ENCODE measurements at places on chromosomes 7 and 10.

DNA sequence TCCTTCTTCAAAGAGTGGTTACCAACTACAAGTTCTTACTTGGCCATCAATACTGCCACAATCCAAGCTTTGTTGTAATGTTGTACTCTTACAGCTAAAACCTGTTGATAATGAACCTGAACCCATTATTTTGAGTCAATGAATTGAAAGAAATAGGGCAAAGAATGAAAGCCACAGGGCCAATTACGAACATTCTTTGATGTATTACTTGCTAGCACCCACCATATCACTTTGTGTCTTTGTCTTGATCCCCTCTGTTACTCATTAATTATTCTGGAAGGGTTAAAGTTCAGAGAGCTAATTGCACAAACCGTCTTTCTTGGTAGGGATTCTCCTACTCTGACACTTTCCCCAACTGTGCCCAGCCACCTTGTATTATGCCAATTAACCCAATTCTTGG, 53.2 kb upstream of the TFEC start:
- no peak for DNase-seq

DNA sequence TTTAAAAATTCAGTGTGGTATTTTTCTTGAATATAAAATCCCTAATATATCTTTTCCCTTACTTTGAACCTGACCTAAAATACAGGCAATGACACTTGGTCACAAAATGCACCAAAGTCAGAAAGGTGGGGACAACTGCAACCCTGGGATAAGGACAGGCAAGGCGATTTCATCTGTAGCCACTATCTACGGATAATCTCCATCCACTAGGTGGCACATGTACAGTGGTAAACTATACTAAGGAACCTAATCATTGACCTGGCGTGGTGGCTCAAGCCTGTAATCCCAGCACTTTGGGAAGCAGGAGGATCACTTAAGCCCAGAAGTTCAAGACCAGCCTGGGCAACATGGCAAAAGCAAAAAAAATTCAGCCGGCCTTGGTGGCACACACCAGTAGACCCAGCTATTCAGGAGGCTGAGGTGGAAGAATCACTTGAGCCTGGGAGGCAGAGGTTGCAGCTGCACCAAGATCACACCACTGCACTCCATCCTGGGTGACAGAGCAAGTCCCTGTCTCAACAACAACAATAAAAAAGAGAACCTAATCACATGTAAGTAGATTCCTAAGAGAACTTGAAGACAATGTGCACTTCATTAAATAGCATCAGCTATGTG, 98.9 kb downstream of the KMT2C start:
- peak; percentile 50 for DNase-seq

DNA sequence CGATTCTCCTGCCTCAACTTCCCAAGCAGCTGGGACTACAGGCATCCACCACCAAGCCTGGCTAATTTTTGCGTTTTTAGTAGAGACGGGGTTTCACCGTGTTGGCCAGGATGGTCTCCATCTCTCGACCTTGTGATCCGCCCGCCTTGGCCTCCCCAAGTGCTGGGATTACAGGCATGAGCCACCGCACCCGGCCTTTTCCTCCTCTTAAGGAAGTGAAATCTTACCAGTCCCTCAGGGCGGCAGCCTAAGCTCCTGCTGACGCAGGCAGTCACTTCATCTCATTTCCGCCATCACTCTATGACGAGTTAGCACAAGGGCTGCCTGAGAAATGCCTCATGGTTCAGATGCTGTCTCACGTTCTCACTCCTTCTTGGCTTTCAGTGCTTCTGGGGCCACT, 246.0 kb upstream of the SHH start:
- no peak for DNase-seq

DNA sequence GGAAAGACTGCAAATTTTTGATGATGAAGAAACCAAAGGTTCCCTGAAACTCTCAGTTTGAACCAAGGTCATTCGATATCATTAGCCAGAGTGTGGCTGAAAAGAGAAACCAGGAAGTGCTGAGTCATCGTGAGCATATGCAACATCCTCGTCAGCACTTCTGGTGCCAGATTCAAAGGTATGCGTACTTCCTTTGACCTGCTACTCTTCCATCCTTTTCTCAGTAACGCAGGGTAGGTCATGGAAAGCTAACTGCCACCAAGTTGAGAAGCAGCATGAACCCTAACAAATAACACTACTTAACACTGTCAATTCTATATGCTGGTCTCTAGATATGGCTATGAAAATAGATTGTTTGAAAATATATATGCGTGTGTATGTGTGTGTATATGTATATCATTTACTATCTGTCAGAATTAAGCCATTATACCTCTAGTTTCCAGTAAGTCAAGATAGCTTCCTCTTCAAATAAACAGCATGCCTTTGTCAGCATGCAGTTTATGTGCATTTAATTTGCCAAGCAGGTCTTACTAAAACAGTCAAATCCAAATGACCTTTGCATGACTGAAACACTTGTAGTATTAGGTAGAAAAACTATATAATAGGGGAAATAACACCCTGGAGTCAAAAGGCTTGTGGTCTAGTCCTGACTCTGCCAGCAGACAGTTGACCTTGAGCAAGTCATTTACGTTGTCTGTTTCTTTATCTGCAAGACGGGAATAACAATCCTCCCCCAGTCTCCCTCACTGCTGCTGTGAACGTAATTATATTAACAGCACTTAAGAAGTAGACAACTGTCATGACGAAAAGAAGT, 26.4 kb downstream of the CDK6 start:
- peak; percentile 87 for DNase-seq

GRCh38 chr7:112485766-112486165, 5.0 kb downstream of the LSMEM1 start:
- no peak for DNase-seq

- no peak for DNase-seq
Observed at GRCh38 chr7:159025161-159025779, 119.4 kb downstream of the VIPR2 start.

DNA sequence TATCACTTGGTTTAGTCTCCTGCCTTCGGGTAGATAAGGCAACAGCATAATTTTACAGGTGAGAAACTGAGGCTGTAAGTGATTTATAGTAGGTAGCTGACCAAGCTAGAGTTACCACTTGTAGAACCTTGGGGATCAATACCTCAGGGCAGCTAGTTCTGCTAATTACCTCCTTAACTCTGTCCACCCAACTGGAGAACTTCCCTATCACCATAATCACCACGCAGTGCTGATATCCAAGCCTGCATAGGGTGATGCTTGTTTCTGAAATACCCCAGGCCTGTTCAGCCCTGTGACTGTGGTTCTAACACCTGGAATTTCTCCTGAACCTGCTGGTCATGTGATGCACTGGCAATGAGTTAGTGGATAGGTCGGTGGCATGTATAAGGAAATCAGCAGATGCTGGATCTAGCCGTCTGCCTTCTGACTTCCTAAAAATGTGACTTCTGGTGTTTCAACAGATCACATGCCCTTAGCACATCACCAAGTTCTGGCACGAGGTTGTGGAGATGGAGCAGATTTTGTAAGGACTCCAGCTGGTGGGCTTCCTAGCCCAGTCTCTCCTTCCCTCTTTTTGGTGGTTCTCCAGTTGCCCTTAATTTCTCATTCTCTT, 15.3 kb downstream of the PLAU start:
- no peak for DNase-seq

- DNase-seq, result no peak
Observed at GRCh38 chr10:77101341-77101740, 536.3 kb downstream of the KCNMA1 start.

- DNase-seq, result no peak
Observed at GRCh38 chr10:119283818-119284217, 76.4 kb downstream of the GRK5 start.

DNA sequence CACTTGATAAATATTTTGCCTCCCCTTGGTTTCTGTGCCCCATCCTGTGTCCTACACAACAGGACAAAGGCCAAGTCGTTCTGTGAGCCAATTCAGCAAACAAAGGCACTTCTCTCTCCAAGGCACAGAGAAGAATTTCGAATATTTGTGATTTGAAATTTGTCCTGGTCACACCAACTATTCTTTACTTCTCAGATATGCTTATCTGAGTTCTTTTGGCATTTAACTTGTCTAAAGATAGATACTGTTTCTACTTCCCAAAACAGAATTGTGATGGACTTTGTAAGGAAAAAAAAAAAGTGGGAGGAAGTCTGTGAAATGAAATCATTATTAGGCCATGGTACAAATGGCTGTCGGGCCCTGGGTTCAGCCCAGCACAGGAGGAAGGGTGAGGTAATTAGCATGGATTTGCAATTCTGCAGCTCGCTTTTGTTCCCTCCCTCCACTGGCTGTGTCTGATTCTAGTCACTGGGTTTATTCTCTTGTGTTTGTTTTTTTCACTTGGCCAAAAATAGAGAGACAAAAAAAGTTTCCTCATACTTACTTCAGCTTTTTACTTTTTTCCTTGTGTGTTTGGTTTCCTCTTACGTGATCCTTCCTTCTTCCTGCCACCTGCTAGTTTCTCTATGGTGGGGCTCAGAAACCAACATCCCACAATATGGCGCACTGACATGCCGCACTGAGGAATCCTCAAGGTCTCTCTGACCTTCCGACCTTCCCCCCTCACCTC, 108.2 kb upstream of the MKLN1 start:
- no peak for DNase-seq

GRCh38 chr7:46317256-46317655, 396.2 kb upstream of the IGFBP3 start:
- no peak for DNase-seq

DNA sequence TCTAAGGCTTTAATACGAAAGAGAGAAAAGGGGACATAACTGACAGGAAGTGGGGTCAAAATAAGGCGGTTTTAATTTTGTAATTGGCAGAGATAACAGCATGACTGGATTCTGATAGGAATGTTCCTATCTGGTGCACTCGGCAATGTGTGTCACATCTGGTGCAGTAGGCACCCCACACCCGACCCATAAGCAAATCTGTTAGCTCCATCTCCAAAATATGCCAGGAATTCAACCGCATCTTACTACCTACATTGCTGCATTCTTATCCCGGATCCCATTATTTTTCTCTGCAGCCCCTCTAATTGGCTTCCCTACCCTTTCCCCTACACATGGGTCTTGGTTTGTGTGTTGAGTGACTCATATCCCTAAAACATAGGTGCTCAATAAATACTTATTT, 19.1 kb upstream of the GALNT11 start:
- DNase-seq, result no peak

GRCh38 chr10:122072491-122072890, 83.5 kb downstream of the TACC2 start:
- DNase-seq, result no peak

- DNase-seq, result no peak
Observed at GRCh38 chr10:69451784-69452251, 553 bp downstream of the TSPAN15 start.

GRCh38 chr10:63766745-63767137, 245.5 kb downstream of the REEP3 start:
- DNase-seq, result no peak

DNA sequence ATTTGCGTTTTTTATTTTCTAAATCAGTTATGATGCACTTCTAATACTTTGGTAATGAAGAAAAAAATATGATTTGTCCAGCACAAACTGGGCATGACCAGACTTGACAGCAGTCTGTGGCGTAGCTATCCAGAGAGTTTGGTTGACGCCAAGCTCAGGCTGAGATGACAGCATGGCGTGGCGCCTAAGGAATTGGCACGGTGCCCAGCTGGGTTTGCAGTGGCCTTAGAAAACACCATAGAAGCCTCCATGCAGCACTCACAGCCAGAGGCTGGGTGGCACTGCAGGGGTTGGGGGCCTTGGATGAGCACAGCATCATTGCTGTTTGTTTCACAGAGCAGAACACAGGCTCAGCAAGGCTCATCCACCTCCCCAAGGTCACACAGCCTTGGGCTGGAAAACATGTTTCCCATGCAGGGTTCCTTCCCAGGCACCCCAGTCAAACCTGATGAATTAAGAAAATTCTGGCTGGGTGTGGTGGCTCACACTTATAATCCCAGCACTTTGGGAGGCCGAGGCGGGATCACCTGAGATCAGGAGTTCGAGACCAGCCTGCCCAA, 88.9 kb downstream of the GTF2IRD1 start:
- no peak for DNase-seq
